Fibroblast of gingiva (primary cell): ENCODE measurements at places on chromosomes 16 and 17.

GRCh38 chr17:44552361-44552760, 4.9 kb upstream of the FZD2 start:
- DNase-seq, result peak; percentile 26

- no peak for DNase-seq
Measured at GRCh38 chr17:40433551-40434415, 9.5 kb upstream of the IGFBP4 start.

DNA sequence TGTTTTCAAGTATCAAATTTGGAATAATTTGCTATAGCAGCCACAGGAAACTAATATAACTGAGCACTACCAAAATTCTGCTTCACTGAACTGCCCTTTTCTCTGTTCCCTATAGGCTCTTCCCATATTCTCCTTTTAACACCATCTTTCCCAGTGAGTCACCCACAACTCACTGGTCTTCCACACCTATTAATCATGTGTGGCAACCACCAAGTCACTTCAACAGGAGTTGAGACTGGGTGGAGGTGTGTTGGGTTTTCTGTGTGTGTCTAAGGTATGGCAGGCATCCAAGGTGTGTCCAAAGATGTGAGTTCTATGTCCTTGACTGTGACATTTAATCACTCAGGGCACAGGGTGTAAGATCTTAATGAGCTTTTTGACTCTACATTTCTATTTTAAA, 610.0 kb upstream of the CDH11 start:
- DNase-seq, result no peak

DNA sequence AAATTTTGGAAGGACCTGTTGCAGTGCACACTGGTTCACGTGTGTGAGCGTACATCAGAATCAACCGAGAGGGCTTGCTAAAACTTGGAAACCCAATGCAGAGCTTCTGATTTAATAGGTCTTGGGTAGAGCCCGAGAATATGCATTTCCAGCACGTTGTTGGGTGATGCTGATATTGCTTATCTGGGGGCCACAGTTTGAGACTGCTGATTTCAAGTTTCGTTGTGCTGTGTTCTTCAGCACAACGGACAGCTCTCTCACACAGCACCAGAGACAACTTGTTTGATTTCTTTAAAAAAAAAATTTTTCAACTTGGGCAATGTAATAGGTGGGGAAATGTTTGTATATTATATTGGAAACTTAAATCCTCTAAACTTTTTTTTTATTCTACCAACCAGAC, 9.4 kb downstream of the OR4D2 start:
- no peak for DNase-seq

- DNase-seq, result no peak
Measured at GRCh38 chr16:78916928-78917545, 683.5 kb downstream of the MAF start.

DNA sequence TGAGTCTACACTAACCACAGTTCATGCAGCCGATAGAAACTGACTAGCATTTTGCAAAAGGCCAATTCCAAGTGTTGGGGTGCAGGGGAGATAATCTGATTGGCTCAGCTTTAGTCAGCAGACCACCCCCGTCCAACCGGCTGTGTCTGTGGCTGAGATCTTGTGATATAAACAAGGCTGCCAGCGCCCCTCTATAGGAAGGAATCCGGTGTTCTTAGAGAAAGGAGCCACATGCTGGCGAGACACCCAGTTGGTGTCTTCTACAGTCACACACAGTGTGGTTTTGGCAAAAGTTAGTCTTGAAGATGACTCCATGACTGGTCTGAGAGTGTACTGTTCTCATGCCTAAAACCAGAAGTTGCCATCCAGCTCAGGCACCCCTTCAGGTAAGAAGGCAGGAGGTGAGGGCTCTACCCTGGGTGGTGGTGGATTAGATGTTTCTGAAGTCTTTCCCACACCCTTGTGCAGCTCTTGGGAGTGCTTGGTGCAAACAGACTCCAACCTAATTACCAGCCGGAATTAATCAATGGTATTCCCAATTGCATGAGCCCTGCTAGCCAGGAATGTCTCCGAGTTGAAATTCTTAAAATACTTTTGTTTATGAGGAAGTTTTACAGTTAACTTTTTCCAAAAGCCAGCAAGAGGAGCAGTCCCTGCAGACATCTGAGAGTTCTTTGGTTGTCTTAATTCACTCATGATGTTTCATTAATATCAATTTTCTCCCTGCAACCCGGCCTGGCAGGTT, 172.3 kb upstream of the IRX6 start:
- DNase-seq, result no peak

- no peak for DNase-seq
Measured at GRCh38 chr16:23974223-23974622, 138.4 kb downstream of the PRKCB start.

GRCh38 chr16:12361016-12361415, 384.5 kb downstream of the SNX29 start:
- DNase-seq, result no peak

DNA sequence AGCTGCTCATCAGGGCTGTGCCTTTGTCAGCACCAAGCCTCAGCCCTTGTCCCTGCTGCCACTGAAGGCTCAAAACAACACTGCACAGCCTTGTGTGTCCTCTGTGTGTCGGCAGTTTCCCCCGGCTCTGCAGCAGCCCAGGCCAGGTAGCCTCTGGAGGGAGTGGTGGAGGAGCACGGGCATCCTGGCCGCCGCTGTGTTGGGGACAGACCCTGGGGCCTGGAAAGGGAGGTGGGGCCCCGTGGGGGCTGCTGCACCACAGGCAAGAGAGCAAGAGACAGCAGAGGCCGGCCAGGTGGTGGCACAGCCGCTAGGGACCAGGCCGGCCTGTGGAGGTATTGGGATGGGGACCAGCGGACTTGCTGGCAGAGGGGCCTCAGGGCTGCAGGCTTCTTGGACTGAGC, 96.9 kb upstream of the ZNF750 start:
- DNase-seq, result no peak

DNA sequence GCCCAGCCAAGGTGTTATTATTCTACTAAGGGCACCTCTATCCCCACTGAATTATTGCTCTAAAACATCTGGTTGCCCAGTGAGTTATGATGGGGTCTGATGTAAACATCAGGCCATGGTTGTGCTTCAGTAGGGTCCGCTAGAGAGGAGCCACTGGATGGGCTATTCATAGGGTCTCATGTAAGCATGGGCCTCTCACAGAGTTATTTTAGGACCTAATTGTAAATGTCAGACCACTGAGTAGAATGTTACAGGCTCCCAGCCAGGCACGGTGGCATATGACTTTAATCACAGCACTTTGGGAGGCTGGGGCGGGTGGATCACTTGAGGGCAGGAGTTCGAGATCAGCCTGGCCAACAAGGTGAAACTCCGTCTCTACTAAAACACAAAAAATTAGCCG, 5.3 kb downstream of the RAPGEFL1 start:
- no peak for DNase-seq

DNA sequence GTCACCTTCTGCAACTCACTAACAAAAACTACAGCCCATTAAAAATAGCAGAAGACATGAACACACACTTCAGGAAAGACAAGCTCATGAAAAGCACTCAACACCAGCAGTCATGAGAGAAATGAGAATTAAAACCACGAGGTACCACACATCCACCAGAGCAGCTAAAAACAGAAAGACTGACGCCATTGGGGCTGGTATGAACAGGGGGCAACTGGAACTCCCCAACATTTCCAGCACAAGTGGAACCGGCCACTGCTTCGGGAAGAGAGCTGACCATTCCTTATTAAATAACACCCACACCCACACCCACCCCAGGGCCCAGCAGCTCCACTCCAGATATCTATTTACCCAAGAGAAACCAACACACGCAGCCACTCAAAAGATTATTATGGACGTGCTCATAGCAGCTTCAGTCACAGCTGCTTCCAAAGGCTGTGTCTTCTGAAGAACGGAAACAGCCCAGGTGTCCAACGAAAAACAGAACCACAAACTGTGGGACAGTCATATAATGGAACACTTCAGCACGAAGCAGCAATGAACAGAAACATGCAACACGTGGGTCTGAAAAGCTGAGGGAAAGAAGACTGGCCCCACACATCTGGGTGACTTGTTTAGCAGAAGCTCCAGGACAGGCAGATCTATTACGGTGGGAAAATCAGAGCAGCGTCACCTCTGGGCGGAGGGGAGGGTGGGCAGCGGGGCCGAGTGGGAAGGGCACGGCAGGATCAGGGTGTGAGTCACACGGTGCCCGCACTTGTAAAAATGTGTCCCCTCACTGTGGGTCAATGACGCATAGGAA, 41.1 kb downstream of the KLHDC4 start:
- DNase-seq, result no peak

- peak; percentile 69 for DNase-seq
Measured at GRCh38 chr17:15944759-15945526, at the start of gene ADORA2B. TSS of gene ADORA2B (plus strand) at chr17:15945130. CDS start at chr17:15945249, 119 bp downstream.

- DNase-seq, result no peak
Measured at GRCh38 chr16:82971126-82971525, 344.4 kb downstream of the CDH13 start.

- DNase-seq, result no peak
Measured at GRCh38 chr16:73057291-73058210, 9.6 kb upstream of the ZFHX3 start.

GRCh38 chr17:57636274-57636673, 108.8 kb downstream of the CCDC182 start:
- no peak for DNase-seq

DNA sequence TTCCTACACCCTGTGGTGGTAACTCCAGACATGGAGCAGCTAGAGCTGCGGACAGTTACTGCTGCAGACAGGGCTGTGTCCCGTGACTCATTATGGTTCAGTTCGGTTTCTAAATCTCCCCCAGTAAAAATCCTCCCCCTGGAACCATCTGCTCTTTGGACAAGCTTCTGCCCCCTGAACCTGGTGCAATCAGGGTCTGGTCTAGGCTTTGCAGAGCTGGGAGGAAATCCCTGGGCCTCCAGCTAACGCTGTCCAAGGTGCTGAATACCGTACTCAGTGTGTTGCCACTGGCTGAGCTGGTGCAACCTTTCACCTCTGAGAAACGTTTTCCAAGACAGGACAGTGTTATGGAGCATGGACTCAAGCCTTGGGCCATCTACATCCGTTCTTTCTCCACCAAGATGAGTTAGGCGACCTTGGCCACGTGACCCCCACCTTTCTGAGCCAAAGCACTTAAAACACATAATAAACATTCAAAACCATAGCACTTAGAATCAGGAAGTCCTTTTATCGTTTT, 142.0 kb downstream of the CPPED1 start:
- no peak for DNase-seq

GRCh38 chr17:79182176-79183042, 107.8 kb downstream of the ENGASE start:
- DNase-seq, result no peak

DNA sequence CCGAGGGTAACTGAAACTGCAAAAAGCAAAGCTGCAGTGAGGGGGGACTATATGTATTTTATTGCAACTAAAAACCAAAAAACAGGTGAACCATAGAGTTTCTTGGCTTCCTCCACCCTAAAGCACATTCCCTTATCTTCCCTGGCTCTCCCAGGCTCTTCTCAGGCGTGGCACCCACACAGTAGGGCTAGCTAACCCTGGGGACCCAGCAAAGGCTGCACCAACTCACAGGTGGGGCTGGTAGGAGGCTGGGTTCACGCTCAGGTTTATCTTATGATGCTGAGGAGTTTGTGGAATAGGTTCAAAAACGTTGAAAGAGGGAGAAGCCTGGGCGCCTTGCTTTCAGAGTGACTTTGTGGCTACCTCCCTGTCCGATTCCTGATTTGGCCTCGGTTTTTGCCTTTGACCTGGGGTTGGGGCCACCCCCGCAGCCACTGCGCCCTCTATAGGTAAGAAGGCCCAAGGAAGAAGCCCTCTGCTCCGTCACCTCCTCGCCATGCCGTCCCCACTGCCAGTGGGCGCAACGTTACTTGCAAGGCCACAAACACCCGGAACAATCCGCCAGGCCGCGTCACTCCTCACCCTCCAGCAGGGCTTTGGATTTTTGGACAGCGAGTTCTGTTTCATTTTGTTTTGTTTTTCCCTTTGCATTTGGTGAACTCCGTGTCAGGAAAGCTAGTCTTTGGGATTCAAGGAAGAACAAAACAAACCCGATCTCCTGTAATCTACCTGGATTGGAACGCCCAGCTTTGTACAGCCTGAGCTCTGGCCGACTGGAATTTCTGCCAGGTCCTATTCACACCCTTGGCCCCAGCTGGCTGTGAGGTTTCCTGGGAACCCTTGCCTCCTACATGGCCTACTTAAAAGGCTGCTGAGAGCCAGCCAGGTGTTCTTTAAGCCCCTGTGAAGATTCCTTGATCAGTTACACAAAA, 60.8 kb downstream of the TBC1D16 start:
- DNase-seq, result no peak

DNA sequence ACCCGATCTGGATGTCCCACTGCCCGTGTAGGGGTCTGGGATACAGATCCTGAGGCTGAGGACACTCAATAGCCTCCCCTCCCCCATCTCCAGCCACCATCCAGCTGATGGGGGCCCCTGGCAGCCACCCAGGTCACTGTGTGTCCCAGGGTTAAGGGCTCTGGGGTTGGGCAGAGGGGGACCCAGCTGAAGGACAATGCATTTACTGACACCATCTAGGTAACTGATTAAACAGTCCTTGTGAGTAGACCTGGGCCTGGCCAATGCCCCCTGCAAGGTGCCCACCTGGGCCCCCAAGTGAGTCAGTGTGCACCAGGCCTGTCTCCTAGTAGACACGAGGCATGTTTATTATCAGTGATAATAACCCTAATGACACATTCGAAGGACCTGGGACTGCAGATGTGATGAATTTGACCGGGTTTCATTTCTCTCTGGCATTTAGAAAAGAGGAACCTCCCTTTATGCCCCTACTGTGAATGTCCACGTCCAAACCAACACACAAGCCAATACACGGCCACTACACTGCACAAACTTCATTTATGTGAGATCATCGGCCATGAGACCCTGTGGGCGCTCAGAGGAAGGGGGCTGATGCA, 261.9 kb upstream of the FOXF1 start:
- DNase-seq, result no peak

- DNase-seq, result peak; percentile 56
Measured at GRCh38 chr16:1414532-1415260, at the start of gene UNKL. TSS of gene UNKL (minus strand) at chr16:1414704. CDS start at chr16:1414691, 13 bp downstream.

DNA sequence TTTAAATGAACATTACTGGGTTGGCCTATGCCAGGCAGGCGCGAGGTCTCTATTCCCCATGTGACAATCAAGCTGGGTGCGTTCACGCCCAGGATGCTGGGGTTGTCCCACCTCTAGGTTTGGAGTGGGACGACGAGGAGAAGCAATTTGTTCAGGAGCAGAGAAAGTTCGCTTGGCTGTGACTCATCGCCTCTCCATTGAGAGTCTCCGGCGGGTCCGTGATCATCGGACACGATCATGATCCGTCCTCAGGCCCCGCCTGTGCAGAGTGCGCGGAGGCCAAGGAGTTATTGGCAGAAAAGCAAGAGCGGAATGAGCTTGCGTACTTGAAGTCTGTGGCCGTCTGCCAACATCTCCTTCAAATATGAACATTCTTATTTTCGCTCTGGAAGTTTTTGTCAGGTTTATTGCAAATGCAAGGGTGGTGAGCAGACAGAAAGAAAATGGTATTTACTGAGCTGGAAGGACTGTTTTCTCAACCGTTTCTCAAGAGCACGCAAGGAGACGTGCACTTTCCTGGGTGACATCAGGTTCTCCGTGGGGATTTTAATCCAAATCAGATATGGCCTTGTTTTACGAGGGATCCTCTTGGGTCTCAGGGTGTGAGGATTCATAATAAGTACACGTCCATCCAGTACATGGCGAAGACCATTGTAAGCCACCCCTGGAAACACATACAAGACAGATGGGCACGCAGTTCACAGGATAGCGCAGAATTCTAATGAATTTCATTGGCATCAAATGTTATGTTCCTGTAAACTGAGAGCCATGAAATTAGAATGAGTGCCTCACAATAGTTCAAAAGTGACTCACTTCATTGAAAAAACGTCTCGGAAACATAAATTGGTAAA, 70.1 kb upstream of the CREBBP start:
- DNase-seq, result peak; percentile 97

GRCh38 chr16:84398701-84399100, 30.4 kb downstream of the ATP2C2 start:
- no peak for DNase-seq

- DNase-seq, result no peak
Measured at GRCh38 chr17:78818932-78819331, 21.7 kb downstream of the USP36 start.
